ENCODE measurements at places on chromosomes 12 and 14.

GRCh38 chr12:104707794-104708558 lies 250.1 kb downstream of the SLC41A2 start:
- DNase-seq, result no peak

DNA sequence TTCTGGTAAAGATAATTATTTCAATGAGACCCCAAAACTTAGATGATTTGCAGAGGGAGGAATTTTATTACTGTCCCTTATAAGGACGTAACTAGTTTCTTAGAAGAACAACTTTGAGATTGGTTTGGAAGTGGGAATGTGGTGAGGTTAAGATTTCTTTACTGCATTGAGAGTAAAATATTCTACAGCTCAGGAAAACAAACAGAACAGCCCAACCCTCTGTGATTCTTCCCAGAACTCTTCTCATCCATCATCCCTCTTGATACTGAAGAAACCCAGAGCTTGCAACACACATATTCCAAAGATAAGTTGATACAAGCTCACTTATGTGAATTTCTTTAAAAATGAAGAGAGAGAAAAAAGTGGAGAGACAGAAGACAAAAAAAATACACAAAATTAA lies 234.2 kb downstream of the CRADD start:
- DNase-seq, result no peak

DNA sequence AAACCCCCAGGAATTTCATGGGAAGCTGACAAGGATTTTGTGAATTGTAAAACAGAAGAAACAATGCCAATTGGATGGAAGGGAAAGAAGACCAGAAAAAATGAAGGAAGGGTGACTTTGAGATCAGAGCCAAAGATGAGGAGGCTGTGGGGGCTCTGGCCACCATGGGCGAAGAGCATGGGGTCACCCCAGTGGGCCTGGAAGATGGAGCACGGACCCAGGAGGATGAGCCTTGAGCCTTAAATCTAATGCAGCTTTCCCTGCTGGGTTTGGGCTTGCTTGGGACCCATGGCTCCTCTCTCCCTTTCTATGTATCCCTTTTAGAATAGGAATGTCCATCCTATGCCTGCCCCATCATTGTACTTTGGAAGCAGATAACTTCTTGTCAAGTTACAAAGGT lies 322.2 kb downstream of the TMEM121 start:
- no peak for DNase-seq

DNA sequence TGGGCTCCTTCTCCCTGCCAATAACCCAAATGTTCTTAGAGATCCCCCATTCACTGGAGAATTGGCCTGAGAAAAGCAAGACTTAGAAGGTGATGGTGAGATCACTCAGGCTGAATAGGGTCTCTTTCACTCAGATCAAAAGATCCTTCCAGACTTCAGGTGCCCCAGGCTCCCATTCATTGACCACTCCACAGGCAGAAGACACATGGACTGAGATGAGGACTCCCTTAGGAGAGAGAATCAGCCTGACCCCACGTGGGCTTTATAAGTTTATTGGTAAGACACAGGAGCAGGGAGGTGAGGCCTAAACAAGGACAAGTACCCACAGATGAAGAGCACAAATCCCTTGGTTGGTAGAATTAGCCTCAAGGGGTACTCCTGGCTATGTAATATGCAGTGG lies 6.1 kb upstream of the KRT72 start:
- DNase-seq, result no peak
